ENCODE measurements at places on chromosomes 4 and X.

- DNase-seq, result no peak
Observed at GRCh38 chrX:112670977-112671376, 8.8 kb downstream of the LHFPL1 start.

DNA sequence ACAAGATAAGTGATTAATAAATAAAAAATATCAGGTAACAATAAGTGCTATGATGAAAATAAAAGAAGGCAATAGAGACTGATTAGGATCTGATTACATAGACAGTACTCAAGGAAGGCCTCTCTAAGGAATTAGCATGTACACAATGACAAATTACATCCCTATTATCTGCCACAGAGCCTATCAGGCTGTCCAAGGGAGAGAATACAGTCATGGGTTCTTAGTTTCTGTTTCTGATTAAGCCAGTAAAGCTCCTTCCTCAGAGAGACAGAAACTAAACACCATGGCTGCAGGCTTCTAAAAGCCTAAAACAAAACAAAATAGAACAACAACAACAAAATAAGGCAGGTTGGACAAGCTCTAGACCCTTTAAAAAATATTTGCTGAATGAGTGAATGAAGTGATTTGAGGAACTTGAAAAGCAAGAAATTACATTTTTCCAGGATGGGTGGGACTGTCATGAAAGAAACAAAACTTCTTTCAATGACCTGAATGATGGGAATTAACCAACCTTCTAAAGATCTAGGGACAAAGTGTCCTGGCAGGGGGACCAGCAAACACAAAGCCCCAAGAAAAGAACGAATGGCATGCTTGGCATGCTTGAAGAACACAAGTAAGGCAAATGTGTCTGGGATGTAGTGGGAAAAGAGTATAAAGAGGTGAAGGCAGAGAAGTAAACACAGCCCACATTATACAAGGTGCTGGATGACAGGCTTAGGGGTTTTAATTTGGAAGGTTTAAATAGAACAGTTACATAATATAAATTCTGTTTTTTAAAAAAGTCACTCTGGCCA is 44.1 kb downstream of the NAA11 start:
- no peak for DNase-seq

DNA sequence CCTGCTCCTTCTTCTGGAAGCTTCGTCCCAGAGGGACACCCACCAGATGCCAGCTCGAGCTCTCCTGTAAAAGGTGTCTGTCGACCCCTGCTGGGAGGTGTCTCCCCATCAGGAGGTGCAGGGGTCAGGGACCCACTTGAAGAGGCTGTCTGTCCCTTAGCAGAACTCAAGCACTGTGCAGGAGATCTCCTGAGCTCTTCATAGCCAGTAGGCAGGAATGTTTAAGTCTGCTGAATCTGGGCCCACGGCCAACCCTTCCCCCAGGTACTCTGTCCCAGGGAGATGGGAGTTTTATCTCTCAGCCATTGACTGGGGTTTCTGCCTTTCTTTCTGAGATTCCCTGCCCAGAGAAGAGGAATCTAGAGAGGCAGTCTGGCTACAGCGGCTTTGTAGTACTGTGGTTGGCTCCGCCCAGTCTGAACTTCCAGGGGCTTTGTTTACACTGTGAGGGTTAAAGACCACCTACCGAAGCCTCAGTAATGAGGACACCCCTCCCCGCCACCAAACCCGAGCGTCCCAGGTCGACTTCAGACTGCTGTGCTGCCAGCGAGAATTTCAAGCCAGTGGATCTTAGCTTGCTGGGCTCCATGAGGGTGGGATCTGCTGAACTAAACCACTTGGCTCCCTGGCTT is 1383.0 kb upstream of the TENM3 start:
- DNase-seq, result no peak

GRCh38 chr4:168724243-168724642 is 227.4 kb downstream of the PALLD start:
- DNase-seq, result no peak

DNA sequence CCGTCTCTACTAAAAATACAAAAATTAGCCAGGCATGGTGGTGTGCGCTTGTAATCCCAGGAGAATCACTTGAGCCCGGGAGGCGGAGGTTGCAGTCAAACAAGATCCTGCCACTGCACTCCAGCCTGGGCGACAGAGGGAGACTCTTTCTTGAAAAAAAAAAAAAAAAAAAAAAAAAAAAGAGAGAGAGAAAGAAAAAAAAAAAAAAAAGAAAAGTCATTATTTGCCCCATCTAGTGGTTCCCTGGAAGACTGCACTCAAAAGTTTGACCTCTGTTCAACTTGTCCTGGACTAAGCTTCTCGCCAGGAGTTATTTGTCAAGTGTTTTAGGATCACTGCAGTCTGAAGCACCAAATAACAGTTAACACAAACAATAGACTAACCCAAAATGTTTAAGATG is 45.3 kb upstream of the KCTD8 start:
- no peak for DNase-seq

DNA sequence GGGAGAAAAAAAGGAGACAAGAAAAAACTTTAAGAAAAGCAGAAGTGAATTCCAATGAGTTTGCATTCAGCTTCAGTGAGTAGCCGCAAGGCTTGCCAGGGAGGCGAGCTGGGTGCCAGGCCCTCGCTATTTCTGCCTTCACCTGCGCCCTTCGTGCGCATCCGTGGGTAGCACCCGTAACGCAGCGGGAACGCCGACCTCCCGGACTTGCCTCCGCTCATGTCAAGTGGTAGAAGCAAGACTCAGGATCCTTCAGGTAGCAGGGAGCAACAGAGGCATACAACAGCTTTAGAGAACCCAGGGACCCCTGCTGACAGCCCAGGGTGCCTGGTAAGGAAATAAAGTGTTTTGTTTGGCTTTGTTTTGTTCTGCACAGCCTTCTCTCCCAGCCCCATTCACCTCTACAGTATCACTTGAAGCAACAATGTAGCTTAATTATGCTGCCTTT is 140.0 kb upstream of the BCOR start:
- DNase-seq, result no peak

DNA sequence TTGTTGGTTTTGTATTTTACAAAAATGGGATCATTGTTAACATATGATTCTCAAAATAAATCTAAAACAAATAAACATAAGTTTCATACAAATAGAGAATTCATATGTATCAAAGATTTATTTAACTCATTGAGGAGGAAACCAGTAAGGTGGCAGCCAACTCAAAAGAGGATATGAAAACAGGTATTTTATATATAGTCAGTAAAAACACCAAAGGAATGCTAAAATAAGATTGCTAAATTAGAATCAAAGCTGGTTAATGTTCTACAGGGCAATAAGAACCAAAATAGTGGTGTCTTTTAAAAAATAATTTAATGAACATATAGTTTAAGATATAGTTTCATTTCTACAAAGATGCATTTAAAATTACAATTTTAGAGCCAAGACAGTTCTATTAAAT is 23.1 kb downstream of the XKRX start:
- DNase-seq, result no peak

GRCh38 chr4:104758574-104758973 is 263.9 kb upstream of the CXXC4 start:
- DNase-seq, result no peak

GRCh38 chrX:150482537-150483206 is 85.7 kb upstream of the MTM1 start:
- DNase-seq, result no peak

- DNase-seq, result no peak
Observed at GRCh38 chr4:76977736-76978350, 28.3 kb downstream of the SEPTIN11 start.

DNA sequence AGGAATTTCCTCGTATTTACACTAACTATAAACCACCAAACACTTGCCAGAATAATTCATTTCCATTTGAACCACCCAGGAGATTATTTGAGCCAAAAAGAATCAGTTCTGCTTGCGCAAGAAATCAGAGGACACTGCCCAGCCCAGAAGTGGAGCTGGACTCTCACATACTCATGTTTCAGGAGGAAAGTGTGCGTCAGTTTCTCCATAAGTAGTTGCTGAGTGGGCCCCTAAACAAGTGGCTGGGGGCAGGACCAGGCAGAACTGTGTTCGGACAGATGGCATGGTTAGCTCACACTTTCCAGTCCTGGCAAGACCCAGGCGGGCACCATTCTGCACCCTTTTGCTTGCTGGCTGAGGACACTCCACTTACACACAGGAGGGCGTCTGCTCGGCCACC is 38.8 kb downstream of the BTC start:
- no peak for DNase-seq

Measured in right kidney (tissue), 9 donors.